ENCODE measurements at places on chromosomes 2 and 18.

DNA sequence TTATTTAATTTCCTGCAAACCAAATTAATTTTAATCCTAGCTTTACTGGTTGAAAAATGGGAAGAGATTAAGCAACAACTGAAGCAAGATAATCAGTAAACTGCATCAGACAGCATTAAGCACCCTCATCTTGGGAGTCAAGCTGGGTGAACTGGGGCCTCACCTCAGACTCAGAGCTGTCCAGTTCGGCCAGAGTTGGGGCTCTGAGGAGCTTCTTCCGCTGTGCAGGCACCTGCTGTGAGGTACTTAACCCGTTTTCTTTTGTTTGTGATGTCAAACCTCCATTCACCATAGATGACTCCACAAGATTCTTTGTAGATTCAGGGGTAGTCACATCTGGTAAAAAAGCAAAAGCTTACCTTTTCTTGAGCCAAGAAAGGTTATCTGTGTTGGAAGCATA, 71.8 kb downstream of the PRELID3A start:
- DNase-seq: no peak

DNA sequence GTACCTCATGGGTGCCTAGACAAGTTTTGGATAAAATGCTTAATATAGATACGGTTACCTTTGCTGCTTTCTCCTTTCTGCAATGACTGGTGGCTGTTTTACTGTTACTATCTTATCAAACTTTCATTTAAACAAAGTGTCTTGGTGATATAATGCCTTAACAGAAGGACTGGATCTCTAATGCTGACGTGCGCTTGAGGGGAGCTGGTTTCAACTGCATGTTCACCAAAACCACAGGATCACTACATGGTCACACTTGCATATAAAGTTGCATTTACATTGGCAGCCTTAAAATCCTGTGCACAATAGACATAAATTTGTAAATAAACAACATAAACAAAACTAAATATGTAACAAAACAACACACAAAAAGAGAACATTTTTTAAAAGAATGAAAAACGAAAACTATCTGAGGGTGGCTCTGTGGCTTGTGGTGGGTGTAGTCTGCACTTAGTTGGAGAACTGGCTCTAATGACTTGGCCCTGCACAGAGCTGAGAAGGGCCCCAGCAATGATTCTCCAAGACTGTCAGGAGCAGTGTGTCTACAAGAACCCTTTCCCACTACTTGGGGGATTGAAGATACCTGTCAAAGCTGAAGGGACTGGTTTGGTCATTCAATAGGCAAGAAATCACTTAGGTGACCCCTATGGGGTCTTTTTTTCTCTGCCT, 135.5 kb downstream of the UXS1 start:
- no peak for DNase-seq

DNA sequence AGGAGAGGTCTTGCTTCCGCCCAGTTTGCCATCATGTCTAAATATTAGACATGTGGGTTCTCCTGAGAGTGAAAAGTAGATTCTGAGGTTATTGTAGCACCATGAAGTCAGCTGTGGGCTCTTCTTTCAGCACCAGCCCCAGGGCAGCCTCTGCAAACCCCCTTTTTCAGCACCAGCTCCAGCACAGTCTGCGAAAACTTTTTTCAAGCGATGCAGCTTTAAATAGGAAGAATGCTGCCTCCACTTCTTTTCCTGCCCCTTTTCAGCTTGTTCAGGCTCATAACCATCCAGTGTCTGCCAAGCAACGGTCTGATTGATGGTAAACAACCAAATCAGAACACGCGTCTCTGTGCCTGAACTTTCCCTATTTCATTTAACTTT, at the start of gene COL5A2:
Gene COL5A2 (minus strand): TSS at position 192 of the 381 bp plus-strand sequence. CDS start 157 bp downstream, at position 35.
- no peak for DNase-seq

DNA sequence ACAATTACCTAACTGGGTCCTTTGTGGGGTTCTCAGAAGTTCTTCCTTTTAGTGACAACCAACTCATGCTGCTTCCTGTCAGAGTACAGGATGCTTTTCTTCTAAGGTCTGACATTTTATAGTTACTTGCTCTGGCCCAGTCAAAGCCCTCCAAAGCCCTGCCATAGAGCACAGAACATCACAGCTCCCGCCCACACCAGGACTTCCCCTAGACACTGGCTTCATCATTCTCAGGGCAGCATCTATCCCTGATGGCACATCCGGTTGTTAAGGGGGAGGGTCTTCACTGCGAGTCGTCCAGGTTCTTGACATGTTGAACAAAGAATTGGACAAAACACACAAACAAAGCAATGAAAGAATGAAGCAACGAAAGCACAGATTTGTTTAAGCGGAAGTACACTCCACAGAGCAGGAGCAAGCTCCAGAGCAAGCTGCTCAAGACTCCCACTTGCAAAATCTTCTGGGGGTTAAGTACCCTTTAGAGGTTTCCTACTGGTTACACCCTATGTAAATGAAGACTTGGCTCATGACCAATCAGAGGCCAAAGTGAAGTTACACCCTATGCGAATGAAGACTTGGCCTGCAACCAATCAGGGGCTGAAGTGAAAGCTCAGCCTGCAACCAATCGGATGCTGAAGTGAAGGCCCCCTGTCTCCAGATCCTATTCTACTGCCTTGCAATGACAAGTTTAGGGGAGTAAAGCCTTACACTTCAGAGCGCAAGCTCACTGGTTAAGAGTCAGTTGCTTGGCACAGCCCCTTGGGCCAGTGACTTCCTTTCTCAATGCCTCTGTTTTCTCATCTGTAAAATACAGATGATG, 79.0 kb downstream of the HDAC4 start:
- peak; percentile 52 for DNase-seq

- DNase-seq: no peak
These were observed 221.6 kb downstream of the NR4A2 start for GRCh38 chr2:156110890-156111289.

GRCh38 chr2:96259497-96259921, 6.3 kb downstream of the TMEM127 start:
- DNase-seq: no peak

DNA sequence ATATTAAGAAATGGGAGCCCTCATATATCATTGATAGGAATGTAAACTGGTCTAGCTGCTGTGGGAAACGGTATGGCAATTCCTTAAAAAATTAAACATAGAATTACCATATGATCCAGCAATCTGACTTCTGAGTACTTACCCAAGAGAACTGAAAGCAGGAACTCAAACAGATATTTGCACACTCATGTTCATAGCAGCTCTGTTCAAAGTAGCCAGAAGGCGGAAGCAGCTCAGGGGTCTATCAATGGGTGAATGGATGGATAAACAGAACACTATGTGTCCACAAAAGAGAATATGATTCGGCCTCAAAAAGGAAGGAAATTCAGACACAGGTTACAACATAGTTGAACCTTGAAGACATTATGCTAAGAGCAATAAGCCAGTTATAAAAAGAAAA, 135.7 kb upstream of the NDUFV2 start:
- no peak for DNase-seq

- DNase-seq: no peak
These were observed 23.1 kb downstream of the PSD4 start for GRCh38 chr2:113196839-113197238.

- DNase-seq: no peak
These were observed 700.3 kb downstream of the DCC start for GRCh38 chr18:53040286-53040685.

DNA sequence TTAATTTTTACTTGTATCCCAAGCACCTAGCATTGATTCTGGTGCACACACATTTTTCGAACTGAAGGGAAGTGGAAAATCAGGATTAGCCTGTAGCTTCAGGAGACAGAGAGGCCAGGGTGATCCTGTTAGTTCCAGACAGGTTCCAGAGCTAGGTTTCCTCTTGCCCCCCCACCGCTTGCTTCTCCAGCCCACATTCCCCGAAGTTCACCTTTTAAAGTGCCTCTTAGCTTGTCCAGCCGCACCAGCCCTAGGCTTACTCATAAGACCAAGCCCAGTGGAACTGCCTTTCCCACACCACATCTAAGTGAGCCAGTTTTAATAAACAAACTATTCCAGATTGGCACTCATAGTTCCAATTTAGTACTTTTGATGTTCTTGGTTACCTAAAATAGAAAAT, 898.6 kb upstream of the KLHL29 start:
- no peak for DNase-seq

DNA sequence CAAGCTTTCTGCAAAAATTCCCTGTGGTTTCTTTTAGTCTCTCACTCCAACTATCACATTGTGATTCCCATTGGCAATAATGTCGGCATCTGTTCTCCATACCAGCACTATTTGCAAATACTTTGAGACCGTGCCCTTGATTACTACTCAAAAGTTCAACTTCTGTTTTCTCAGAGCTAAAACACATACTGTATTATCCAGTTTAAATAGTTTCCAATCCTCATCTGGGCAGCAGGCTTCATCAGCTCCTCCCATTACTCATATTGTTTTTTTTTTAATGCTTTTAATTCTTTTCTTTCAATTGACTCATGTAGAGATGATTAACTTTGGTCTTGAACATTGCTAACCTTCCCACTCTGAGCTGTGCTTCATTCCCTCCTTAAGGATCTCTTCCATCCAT, 135.8 kb downstream of the METTL8 start:
- no peak for DNase-seq

DNA sequence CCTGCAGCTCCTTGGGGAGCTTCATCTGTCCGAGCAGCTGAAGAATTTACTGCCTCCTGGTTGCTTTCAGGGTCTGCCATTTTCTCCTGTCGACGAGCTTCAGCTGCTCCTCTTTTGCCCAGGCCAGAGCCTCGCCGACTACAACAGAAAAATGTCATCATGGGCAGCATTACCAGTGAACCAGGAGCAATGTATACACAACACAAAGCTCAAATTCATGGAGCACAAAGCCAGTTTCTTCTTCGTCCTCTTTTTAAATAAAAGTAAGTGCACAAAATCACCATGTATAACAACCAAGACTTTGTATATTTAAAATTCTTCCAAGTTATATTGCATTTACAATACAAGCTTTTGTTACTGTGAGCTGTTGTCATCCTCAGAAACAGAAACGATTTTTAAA, 85.0 kb downstream of the TRIP12 start:
- DNase-seq: no peak

DNA sequence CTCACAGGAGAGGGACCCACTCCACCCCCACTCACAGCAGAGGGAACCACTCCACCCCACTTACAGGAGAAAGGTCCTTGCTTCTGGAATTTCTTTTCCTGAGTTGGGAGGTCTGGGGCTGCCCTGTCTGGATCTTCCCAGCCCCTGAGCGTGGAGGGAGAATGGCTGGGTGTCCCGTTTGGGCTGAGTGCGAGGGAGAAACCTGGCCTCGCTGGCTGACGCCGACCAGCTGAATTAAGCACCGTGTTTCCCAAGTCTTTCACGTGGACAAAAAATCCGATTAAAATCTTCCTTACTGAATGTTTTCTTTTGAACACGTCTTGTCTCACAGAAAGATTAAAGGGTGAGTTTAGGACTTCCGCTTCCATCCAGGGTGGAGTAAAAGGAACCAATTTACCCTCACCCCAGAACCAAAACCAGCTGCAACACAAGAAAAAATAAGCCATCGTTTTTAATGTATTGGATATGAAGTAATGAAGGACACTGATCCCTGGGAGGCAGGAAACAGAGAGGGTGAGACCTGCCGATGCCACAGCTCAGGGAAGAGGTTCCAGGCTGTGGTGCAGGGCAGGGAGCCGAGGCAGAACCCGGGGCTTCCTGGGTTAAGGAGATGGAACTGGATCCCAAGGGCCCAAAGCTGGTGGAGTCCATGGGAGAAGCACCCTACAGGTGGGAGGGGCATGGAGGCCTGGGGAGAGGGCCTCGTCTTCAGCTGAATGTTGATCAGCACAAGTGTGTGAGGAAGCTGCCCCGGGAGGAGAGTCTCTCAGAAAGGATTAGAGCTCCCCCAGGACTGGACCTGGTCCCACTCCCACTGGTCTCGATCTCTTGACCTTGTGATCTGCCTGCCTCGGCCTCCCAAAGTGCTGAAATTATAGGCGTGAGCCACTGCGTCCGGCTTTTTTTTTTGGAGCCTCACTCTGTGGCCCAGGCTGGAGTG, 60.3 kb downstream of the RTP5 start:
- no peak for DNase-seq

DNA sequence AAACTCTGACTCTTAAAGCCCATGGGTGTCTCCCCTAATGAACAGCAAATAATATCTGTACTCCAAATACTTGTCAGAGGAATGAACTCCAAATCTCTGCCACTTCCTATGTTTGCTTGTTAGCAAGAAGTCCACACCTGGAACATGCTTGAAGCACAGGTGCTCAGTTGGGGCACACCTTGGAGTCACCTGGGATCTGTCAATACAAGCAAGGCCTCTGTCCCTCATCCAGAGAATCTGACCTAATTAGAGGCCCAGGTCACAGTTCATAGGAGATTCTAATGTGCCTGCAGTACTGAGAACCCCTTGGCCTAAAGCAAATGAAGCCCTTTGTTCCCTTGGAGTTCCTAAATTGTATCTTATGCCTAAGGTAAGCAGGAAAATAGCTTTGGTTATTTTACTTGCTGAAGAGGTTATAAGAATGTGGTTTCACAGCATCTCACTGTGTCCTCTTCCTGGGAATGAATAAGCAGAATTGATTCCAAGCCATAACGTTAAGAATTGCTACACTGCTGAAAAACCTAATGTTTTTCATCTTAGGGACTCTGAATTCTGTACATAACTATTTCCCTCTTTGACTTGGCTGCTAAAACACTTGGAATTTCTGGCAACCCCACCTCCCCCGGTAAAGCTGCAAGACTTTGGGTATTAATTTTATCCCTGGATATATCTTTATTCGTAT, 113.4 kb downstream of the PIEZO2 start:
- no peak for DNase-seq

GRCh38 chr2:132909427-132909826, 239.4 kb upstream of the LYPD1 start:
- DNase-seq: no peak

GRCh38 chr2:76281156-76281841, 570.6 kb upstream of the GCFC2 start:
- DNase-seq: no peak

GRCh38 chr2:186281726-186282125, 204.3 kb upstream of the ZC3H15 start:
- no peak for DNase-seq

GRCh38 chr18:70188113-70188512, 17.4 kb downstream of the RTTN start:
- DNase-seq: no peak

DNA sequence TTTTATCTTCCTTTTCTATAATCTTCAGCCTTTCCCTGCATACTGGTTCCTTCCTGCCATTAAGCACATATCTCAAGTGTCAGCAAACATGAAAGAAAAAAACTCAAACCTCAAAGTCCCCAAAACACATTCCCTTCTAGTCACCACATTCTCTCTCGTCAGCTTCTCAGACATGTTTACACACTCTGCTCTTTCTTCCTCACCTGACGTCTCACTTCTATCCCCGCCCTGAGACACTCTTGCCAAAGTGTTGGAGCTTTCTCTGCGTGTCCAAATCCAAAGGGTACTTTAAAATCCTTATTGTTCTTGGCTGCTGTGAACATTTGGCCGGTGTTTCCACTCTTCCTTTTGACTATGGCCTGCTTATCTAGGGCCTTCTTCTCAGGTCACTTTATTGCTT, 47.9 kb downstream of the SOX11 start:
- no peak for DNase-seq

GRCh38 chr2:158297120-158297519, 159.4 kb downstream of the CCDC148 start:
- DNase-seq: no peak

GRCh38 chr2:98247383-98247782, 98.9 kb upstream of the CNGA3 start:
- DNase-seq: no peak

- DNase-seq: no peak
These were observed 12.1 kb downstream of the TTL start for GRCh38 chr2:112493858-112494648.

Measured in CD8-positive, alpha-beta memory T cell (primary cell).